Stimulated activated CD4-positive, alpha-beta T cell treated with anti-CD3 and anti-CD28 coated beads, TNF-alpha, amount 100 ng/mL, for 48 hours (primary cell): ENCODE measurements at places on chromosomes 2 and 18.

DNA sequence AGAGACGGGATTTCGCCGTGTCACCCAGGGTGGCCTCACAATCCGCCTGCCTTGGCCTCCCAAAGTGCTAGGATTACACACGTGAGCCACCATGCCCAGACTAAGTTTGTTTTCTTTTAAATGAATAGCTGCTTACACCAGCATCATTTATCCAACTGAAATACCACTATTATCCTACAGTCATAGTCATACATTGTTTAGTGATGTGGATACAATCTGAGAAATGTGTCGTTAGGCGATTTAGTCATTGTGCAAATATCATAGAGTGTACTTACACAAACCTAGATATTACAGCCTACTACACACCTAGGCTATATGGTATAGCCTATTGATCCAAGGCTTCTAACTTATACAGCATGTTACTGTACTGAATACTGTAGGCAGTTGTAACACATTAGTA, 10.3 kb downstream of the ZC3H15 start:
- DNase-seq = no peak

- DNase-seq = no peak
These were observed 34.9 kb upstream of the HPCAL1 start for GRCh38 chr2:10267551-10268465.

- no peak for DNase-seq
These were observed 16.3 kb downstream of the SLC3A1 start for GRCh38 chr2:44291281-44292248.

DNA sequence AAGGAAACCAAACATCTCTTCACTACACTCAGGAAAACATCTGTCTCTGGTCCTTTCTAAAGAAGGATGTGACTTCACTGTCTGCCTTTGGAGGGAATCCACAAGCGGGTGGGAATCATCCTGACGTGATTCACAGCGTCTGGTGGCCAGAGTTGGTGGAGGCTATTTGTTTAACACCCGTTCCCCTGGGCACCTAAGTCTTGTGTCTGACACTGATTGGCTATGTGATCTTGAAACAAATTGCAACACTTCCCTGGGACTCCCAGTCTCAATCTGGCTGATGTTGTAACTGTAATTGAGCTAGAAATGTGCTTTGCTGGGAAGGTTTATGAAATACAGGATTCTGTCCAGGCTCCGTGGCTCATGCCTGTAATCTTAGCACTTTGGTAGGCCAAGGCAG, 28.8 kb upstream of the SIX3 start:
- DNase-seq = no peak

- DNase-seq = no peak
These were observed 81.1 kb downstream of the ZNF804A start for GRCh38 chr2:184679219-184680018.

- DNase-seq = no peak
These were observed 16.5 kb upstream of the SLC16A14 start for GRCh38 chr2:230085201-230085600.

GRCh38 chr2:149365931-149366583, 35.7 kb downstream of the LYPD6 start:
- no peak for DNase-seq

DNA sequence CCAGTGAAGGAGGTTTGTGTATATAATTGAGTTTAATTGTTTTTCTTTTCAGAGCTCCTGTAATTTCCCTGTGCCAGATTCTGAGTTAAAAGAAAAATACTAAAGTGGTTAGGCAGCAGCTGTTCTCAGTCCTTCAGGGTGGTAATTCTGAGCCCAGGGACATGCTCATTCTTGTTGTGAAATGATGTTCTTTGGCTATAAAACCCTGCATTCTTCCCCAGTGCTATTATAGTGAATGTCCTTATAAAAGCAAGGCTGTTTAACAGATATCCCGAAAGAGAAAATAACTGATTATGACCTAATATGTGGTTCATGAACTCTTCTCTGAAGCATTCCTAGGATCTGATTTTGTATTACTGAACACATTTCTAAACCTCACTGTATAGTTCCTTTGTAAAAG, 34.0 kb downstream of the ADAM23 start:
- DNase-seq = no peak

DNA sequence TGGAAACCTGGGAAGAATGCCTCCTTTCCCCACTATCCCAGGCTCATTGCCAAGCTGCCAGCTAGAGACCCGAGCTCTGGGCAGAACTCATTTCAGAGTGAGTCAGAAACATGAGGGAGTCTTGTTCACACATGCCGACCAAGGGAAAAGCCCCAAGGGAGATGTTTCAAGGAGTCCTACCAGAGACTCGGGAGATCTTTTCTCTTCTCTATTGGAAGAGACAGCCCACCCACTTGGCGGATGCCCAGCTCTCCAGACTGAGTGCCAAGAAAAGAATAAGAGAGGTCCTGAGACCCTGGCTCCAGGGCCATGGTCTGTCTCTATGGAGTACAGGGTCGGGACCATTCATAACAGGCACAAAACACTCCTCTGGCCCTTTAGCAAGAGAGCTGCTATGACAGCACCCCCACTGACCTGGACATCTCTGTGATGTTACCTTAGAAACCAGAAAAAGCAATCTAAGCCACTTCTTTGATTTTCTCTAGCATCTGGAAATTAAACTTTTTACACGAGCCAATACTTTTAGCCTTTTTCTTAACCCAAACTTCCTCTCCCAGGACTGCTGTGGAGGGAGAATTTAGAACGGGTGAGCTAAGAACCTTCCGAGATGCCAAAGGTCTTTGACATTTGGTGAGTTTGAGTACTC, 18.5 kb upstream of the IGFBP5 start:
- DNase-seq = no peak

DNA sequence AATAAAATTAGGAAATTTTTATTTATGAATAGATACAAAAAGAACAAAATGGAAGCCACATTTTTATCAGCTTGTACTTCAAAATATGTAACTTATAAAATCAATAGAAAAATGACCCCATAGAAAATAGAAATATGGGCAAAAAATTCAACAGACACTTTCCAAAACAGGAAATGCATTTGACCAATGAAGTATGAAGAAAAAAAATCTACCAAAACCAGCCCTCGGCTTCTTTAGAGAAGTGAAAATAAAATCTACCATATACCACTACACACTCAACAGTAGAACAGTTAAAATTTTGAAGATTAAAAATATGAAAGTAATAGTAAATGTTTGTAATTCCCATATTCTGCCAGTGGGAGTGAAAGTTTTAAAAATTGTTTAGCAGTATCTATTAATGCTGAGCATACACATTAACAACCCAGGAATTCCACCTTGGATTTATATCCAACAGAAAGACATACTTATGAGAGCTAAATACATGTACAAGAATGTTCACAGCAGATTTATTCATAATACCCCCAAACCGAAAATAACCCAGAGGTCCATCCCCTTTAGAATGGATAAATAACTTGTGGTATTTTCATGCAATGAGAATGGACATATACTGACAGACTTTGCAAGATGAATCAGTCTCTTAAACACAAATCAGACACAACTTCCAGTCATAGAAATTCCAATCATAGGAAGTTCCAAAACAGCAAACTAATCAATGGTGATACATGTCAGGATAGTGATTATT, 318.0 kb downstream of the FIGN start:
- DNase-seq = no peak

GRCh38 chr2:56185582-56186046, 1.8 kb downstream of the CCDC85A start:
- no peak for DNase-seq
